ENCODE measurements at places on chromosomes 2 and 18.

- no peak for DNase-seq
These were observed 4.3 kb downstream of the PAX8 start for GRCh38 chr2:113274432-113274831.

DNA sequence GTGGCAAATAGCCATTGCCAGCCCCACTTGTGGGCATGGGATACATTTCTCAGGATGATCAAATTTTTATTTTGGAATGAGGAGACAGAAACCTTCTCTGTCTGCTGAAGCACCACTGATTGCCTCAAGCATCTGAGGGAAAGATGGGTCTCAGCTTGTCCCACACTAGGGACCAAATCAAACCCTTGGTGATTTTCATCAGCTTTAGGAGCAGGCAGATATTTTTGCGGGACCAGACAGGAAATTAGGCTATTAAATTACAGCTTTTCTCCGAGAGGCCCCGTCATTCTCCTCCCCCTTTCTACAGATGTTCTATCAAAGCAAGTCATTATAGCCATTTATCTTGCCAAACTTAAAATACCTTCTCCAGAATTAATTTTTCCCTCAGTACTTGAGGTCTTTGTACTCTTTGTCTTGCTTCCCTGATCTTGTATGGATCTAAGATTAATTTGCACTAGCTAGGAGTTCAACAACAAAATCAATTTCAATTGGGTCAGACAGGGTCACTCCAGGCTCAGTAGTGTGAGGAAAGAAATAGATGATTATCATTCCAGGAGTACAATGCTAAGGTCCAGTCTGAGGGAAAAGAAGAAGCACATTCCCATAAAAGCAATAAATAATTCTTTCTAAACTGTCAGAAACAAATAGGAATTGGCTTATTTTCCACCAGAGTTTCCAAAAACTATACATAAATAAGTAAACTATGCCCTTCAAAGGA is 818.1 kb upstream of the SOX11 start:
- no peak for DNase-seq

- DNase-seq, result peak; percentile 51
These were observed 58.9 kb downstream of the FAM168B start for GRCh38 chr2:131034122-131035051.

- no peak for DNase-seq
These were observed 133.0 kb upstream of the SLC14A2 start for GRCh38 chr18:45482286-45482685.

DNA sequence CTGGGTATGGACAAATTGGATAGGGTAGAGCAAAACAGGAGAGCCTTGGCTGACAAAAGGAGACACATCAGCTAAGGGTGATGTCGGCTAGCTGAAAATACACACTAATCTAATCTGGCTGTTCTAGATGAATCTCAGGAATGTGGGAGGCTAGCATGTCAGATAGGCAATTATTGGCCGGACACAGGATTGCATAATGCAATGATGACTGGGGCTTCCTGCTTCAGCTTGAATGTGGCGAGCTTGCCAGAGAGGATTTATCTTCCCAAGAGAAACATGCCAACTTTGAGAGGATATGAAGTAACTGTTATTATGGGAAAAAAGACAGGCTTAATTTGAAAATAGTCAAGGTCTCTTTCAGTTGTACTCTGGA is 102.4 kb downstream of the TRIB2 start:
- DNase-seq, result peak; percentile 98

GRCh38 chr18:54946149-54946581 is 13.1 kb downstream of the CCDC68 start:
- DNase-seq, result peak; percentile 33

DNA sequence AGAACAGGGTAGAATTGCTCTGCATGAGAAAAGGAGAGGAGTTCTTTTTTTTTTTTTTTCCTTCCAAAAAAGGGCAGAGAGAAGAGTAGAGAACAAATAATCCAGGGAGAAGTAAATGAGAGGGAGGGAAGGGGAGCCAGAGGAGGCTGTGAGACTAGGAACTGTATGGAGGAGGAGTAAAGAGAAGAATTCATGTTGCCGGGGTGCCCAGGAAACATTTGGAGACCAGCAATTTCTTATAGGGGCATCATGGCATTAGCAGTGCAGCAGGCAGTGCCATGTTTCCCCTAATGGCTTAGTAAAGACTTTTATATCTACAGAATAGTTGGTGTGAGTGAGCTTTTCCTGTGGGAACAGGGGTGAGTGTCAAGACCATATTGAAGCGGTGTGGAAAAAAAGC is 86.4 kb upstream of the SESTD1 start:
- DNase-seq, result no peak

- DNase-seq, result no peak
These were observed 495.0 kb downstream of the TMX3 start for GRCh38 chr18:68219872-68220271.
